Stimulated activated CD4-positive, alpha-beta T cell treated with anti-CD3 and anti-CD28 coated beads, TNF-alpha, amount 100 ng/mL, for 1 hour (primary cell): ENCODE measurements at places on chromosomes 6 and 20.

DNA sequence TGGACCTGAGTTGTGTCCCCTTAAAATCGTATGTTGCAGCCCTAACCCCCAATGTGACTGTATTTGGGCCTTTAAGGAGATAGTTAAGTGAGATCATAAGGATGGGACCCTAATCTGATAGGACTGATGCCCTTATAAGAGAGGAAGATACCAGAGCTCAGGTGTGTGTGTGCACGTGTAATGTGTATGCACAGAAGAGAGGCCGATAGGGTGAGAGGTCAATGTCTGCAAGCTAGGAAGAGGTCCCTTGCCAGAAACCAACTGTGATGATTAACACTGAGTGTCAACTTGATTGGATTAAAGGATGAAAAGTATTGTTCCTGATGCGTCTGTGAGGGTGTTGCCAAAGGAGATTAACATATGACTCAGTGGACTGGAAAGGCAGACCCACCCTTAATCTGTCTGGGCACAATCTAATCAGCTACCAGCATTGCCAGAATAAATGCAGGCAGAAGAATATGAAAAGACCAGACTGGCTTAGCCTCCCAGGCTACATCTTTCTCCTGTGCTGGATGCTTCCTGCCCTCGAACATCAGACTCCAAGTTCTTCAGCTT, 299.8 kb downstream of the LRFN2 start:
- no peak for DNase-seq

GRCh38 chr6:157235600-157236039, 87.7 kb downstream of the TMEM242 start:
- no peak for DNase-seq

GRCh38 chr6:36442103-36442670, 467 bp downstream of the PXT1 start:
- no peak for DNase-seq

DNA sequence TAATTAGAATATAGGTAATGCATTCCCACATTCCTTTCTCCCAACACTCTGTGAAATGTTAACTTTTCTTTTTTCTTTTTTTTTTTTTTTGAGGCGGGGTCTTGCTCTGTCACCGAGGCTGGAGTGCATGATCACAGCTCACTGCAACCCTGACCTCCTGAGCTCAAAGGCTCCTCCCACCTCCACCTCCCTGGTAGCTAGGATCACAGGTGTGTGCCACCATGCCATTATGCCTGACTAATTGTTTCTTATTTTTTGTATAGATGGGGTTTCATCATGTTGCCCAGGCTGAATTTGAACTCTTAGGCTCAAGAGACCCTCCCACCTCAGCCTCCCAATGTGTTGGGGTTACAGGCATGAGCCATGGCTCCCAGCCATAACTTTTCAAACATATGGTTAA, 135.7 kb upstream of the SHLD1 start:
- DNase-seq, result no peak

DNA sequence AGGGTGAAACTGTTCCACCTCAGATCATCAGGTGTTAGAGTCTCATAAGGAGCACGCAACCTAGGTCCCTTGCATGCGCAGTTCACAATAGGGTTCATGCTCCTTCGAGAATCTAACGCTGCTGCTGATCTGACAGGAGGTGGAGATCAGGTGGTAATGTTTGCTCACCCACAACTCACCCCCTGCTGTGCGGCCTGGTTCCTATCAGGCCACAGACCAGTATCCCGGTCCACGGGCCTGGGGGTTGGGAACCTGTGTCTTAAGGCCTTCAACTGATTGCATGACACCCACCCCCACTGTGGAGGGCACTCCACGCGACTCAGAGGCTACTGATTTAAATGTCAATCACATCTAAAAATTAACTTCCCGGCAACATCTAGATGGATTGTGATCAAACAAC, 411.2 kb upstream of the SULF2 start:
- DNase-seq, result no peak

DNA sequence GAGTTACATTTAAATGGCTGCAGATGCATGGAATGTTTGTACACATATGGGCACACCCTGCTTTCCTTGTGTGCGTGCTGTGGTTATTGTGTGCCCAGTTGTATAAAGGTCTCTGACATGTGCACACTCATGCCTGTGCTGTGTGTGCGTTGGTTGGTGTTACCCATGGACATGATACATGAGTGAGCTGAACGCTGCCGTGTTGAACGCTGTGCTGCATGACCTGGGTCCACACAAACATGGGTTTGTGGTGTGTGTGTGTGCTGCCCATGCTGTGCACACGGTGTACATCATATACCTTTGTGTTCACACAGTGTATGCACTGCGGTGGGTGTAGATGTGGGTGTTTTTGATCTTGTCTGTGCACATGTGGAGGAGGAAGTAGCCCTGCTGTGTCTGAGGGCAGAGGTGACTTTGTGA, 54.4 kb downstream of the TOX2 start:
- DNase-seq, result no peak

DNA sequence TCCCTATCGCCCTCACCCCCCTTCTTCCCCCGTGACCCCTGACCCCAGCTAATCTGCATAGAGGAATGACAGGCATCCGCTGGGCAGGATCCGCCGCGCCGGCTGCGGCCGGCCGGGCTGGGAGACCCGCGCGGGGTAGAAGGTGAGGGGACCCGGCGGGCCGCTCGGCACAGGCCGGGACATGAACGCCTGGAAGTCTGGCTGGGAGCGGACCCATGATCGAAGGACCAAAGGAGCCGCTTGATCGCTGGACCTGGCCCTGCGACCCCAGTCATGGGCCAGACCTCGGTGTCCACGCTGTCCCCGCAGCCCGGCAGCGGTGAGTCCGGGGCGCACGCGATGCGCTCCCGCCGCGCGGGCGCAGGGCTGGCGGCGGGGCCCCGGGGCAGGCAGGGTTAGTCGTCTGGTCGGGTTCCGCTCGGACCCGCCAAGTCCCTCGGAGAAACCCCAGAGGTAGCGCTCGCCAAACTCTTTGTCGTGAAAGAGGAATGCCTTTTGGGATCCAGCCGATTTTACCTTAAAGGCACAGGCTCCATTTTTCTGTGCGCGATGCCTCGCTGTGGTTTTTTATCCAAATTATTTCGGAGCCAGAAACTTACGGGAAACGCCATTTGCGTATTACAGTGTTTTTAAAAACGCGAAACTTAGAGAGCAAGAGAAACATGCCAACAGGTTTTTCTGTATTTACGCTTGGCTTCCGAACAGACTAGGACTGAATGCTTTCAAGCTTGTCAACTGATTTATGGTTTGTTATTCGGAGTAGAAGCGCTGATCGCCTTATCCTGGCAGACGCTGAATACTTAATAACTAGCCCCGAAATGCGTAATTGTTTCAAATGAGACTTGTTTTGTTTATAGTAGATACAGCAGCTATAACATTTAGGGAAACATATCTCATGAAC, at the start of gene PHACTR2:
Gene PHACTR2, plus strand, starts transcription at position 75 of the 901 bp plus-strand sequence. Its CDS starts 199 bp downstream, at position 274.
- peak; percentile 44 for DNase-seq

DNA sequence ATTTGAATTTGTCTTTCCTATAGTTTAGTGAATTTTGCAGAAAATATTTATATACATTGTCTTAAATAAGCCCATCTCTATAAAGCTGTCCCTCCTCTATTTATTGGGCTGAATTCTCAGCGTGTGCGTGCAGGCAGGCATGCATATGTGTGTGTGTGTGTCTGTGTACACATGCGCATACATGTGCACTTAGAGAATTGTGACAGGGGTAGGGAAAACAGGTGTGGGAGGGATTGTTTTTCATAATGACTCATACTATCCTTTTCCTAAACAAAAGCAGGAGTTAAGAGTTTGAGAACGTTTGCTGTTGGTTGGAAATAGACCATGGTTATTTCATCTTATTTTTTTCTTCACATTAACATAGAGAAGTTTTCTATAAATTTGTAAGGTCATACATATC, 43.4 kb upstream of the FABP7 start:
- no peak for DNase-seq

DNA sequence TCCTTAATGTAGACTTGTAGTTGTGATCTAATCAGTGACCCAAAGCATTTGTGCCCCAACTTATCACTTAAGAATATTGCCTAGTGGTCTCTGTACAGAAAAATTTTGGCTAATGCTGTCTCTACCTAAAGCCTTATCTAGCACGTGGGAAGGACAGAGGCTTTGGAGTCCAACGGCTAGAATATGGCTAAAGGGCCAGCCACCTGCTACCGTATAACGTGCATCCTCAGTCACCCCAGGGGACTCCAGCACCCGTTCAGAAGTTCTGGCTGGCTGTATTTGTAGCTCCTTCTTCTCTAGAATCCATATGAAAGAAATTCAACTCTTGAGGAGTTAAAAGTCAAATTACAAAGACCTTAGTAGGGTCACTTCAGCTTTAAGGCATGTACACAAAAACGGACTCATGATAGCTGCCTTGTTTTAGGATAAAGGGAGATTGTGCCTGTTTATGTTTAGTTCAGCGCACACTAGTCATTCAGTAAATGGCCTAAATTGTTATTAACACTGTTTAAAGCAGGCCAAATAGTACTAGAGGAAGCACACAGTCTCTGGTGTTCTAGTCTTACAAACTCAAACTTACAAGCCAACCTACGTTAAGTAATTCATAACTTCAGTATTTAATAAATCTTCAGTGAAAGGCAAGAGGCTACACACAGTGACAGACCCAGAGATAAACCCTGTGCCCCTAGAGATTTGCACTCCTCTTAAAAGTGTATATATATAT, 407.5 kb upstream of the PLCB4 start:
- DNase-seq, result no peak

DNA sequence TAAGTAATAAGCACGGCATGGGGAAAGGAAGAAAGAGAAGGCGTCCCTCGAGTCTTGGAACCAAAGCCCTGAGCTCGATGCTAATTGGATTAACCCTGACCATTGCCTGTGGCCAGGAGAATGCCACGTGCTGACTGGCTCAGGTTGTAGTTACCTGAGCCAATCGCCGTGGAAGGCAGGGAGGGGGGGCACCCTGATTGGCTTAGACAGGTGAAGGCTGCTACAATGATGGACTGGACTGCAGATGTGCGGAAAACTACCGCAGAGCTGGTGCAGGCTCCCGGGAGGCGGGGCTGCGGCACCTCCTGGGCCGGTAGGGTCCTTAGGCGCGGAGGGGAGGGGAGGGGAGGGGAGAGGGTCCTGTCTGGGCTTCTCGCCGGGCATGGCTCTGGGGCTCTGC, 121.3 kb downstream of the TFAP2C start:
- DNase-seq, result no peak

GRCh38 chr6:70537266-70537665, 29.5 kb upstream of the SDHAF4 start:
- DNase-seq, result no peak

DNA sequence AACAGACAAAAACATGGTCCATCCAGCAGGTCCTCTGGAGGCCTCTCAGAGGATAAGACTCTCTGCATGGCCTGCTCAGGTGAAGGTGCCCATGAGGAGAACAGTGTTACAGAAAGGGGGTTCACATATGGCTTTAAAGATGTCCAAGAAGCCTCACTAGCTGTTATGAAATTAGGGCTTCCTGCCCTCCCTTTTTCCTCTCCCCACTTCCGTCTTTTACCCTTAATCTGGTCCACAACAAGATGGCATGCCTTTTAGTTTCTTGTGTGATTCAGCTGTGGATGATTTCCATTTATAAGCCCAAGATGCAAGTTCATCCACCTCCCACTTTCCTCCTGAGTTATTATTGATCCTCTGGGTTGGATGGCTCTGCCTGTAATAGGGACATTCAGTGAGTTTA, 14.0 kb downstream of the GCNT2 start:
- DNase-seq, result no peak

DNA sequence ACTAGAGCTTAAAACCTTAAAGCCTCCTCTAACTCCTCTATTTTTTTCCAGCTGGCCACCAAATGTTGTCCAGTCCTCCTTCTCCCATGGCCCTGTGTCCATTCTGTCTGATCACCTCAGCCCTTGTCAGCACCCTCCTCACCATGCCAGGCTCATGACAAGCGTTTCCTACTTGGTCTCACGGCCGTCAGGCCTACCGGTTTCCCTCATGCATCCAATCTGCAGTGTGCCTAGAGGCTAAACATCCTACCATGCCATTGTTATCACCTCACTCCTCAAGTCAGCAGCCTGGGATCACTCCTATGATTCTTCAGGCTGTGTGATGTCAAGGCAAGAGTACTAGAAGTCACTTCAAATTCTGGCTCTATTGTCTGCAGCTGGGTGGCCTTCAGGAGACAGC, 9.6 kb upstream of the TJAP1 start:
- DNase-seq, result no peak

GRCh38 chr6:31621991-31622390, 1.5 kb downstream of the PRRC2A start:
- no peak for DNase-seq

GRCh38 chr6:18424201-18424600, 37.1 kb downstream of the RNF144B start:
- DNase-seq, result no peak

GRCh38 chr6:146700078-146700686, 101.4 kb downstream of the ADGB start:
- no peak for DNase-seq

- DNase-seq, result no peak
Observed at GRCh38 chr20:6142348-6142993, 19.6 kb upstream of the FERMT1 start.

DNA sequence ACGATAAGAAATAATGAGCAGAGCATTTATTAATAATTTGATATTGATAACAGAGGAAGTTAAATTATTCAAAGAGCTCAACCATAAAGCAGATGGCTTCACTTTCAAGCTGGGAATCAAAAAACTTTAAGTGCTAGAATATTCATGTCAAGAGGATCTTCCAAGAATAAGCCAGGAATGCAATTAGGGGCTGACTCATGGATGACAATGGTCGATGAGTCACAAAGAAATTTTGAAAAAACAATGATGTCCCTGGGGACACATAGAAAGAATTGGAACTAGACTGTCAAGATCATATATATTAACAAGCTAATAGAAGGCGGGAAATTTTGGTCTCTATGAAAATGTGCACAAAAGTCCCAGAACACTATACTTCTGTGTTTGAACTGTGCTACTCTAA, 304.1 kb downstream of the LAMA2 start:
- DNase-seq, result no peak

- DNase-seq, result no peak
Observed at GRCh38 chr6:75275067-75275466, 9.5 kb downstream of the TMEM30A start.

GRCh38 chr6:160455541-160456213, 107.5 kb downstream of the SLC22A3 start:
- peak; percentile 41 for DNase-seq

GRCh38 chr6:158819213-158819976, at the start of gene EZR:
TSS of gene EZR (minus strand) at chr6:158819368. CDS start at chr6:158818093, 1,275 bp downstream.
- DNase-seq, result peak; percentile 81
